Cardiac atrium fibroblast (primary cell): ENCODE measurements at places on chromosomes 7 and 10. TPM values are rescaled to one million over a fixed set of nuclear protein-coding genes. Genes with fewer than 3 reads are reported as not detected.

The KCNIP2 gene
- total RNA-seq = 0.54 and 0.97 TPM in 2 replicates

The LRIT1 gene
- total RNA-seq = not detected in 2 replicates

The PRSS2 gene
- not detected in 2 replicates for total RNA-seq

The SPDYE1 gene
- total RNA-seq = not detected in 2 replicates

The ASNS gene
- 82.5 and 89.2 TPM in 2 replicates for total RNA-seq

The SPDYE9 gene
- total RNA-seq = not detected in 2 replicates

The TMEM273 gene
- total RNA-seq = not detected in 2 replicates

The ZNF488 gene
- total RNA-seq = 0.18 TPM in 1 of 2 replicates, not detected in the other

The EGR2 gene
- 4.9 and 9.4 TPM in 2 replicates for total RNA-seq

The OR6V1 gene
- not detected in 2 replicates for total RNA-seq

The ATP6V0A4 gene
- total RNA-seq = not detected in 2 replicates

The FOXL3 gene
- not detected in 2 replicates for total RNA-seq

The SLC29A4 gene
- 2.4 and 4.9 TPM in 2 replicates for total RNA-seq

The FEZF1 gene
- not detected in 2 replicates for total RNA-seq

The KIAA1549 gene
- 0.54 and 1.3 TPM in 2 replicates for total RNA-seq

The INSYN2A gene
- total RNA-seq = not detected in 2 replicates

The MRPS16 gene
- 43.4 and 50.2 TPM in 2 replicates for total RNA-seq

The MUC3A gene
- total RNA-seq = not detected in 2 replicates

The NXPH1 gene
- total RNA-seq = not detected in 2 replicates

The CTTNBP2 gene
- not detected in 2 replicates for total RNA-seq

The HTRA1 gene
- 123 and 135 TPM in 2 replicates for total RNA-seq

The ATP6V0E2 gene
- total RNA-seq = 7.9 and 8.1 TPM in 2 replicates

The NODAL gene
- total RNA-seq = not detected in 2 replicates

The NEURL1 gene
- not detected in 2 replicates for total RNA-seq

The KMT2E gene
- total RNA-seq = 30.9 and 50.9 TPM in 2 replicates

The MYH16 gene
- not detected in 2 replicates for total RNA-seq

The ECD gene
- total RNA-seq = 23.5 and 28.4 TPM in 2 replicates

The STEAP4 gene
- 2.0 and 38.9 TPM in 2 replicates for total RNA-seq

The PRKG1 gene
- 14.7 and 23.5 TPM in 2 replicates for total RNA-seq

The COL17A1 gene
- 0.16 and 0.36 TPM in 2 replicates for total RNA-seq

The KLLN gene
- total RNA-seq = 0.54 and 0.97 TPM in 2 replicates

The GSTO2 gene
- total RNA-seq = 0.32 and 0.36 TPM in 2 replicates

The FANK1 gene
- total RNA-seq = 1.3 and 2.5 TPM in 2 replicates

The FAM25G gene
- total RNA-seq = not detected in 2 replicates

The SYT15 gene
- under 0.01 TPM in 1 of 2 replicates, not detected in the other for total RNA-seq

The MSMB gene
- total RNA-seq = not detected in 2 replicates

The ZNF479 gene
- not detected in 2 replicates for total RNA-seq

The OR9A2 gene
- not detected in 2 replicates for total RNA-seq

The AGR3 gene
- not detected in 2 replicates for total RNA-seq

The UTF1 gene
- total RNA-seq = not detected in 2 replicates

The SCD gene
- 143 and 452 TPM in 2 replicates for total RNA-seq

The FERD3L gene
- total RNA-seq = not detected in 2 replicates

The CALHM1 gene
- not detected in 2 replicates for total RNA-seq

The SYPL1 gene
- 44.6 and 48.3 TPM in 2 replicates for total RNA-seq

The CYP26A1 gene
- total RNA-seq = not detected in 2 replicates

The SPDYE8 gene
- total RNA-seq = not detected in 2 replicates

The GNGT1 gene
- not detected in 2 replicates for total RNA-seq

The PLCE1 gene
- total RNA-seq = 3.2 and 4.3 TPM in 2 replicates

The KEL gene
- total RNA-seq = 0.49 TPM in 1 of 2 replicates, not detected in the other

The WIPF3 gene
- total RNA-seq = not detected in 2 replicates

The GPR26 gene
- not detected in 2 replicates for total RNA-seq

The MYOF gene
- total RNA-seq = 117 and 125 TPM in 2 replicates
